ENCODE measurements at places on chromosomes 1 and 21.

DNA sequence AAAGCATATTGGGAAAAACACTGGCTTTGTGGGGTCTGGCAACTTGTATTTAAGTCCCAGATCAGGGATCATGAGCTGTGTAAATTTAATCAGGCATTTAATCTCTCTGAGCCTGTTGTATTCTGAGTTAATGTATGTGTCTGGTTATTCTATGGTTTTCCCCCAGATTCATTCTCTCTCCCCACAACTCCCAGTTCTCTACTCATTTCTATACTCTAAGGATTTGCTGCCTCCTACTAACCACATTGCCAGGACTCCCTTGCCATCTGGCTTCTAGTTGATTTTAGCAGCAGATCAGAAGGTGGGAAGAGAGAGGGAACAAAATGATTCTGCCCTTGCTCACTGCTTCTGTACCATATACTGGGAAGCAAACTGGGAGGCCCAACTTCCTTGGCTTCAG, 31.4 kb upstream of the S1PR1 start:
- DNase-seq: no peak

GRCh38 chr1:24070821-24071393, 41.0 kb downstream of the MYOM3 start:
- peak; percentile 54 for DNase-seq

GRCh38 chr1:31072304-31072746, 6.8 kb upstream of the PUM1 start:
- no peak for DNase-seq

DNA sequence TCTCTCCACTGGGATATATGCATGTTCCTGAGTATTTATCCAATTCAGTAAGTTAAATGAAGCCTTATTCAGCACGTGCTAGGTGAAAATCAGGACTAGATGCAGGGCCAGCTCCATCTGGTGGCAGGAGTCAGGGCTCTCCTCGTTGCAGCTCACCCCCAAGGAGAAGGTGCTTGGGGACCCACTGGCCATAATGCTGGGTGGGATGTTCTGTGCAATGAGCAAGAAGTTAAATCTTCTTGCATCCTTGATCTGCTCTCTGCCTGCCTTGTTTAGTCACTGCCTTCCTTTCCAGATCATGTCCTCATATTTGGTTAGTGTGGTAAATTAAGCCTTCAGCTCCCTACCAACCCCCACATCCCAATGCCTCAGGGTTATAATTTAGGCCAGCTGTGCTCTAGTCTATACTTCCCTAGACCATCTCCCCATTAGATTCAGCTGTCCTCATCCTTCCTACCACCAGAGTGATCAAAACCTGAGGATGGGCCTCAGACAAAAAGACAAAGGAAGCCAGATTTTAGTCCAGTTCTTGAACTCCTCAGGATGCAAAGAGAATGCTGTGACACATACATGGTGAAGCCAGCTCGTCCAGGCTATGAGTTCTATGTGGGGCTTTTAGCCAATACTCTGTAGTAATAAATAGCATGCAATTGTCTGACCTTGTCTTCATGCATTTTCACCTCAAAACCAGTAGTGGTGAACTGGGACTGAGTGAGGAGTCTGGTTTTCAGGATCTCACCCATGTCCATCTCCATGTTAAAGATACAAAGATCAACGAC, 55.9 kb downstream of the SEC16B start:
- peak; percentile 30 for DNase-seq

DNA sequence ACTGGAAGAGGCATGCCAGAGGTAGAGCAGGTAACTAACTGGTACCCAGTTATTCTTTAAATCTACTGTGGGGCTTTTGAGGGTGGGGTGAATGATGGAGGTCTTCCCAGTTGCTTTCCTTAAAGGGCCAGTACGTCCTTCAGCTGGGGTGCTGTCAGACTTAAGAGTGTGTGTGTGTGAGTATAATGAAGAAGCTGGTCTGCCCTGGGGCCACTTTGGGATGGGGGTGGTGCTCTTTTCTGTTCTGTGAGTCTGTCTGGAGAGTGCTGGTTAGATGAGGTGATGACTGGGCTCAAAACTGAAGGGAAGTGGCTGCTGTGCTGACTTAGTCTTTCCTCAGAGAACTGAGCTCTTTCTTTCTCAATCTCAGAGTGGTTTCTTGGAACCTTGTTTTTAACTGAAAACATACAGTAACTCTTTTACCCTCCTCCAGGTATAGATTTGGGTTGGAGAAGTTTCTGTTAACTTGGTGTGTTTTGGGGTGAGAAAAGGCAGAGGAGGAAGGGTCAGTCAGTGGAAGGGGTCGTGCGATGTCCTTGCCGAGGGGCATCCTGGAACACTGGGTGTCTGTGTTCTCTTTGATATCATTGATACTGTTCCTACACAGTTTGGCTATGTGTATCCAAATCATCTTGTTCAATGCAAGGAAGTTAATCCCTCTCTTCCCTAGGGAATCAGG, 746 bp downstream of the MACF1 start:
- peak; percentile 64 for DNase-seq

DNA sequence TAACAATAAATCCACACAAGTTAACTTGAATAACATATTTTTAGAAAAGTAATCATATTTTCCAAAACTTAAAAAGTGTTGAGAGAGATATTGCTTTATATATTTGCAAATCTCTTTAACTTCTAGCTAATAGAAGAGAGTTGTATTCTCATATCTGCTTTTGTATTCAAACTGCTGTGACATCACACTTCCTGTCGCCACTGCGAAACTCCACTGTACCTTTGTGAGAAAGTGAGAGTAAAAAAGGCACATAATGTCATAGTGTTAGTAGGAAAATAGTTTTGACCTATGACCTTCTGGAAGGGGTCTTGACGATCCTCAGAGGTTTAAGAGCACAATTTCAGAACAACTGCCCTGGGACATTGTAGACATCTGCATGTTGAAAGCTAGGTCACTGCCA, 21.6 kb downstream of the AK5 start:
- DNase-seq: no peak

GRCh38 chr1:55692726-55693125, 477.6 kb upstream of the USP24 start:
- no peak for DNase-seq

DNA sequence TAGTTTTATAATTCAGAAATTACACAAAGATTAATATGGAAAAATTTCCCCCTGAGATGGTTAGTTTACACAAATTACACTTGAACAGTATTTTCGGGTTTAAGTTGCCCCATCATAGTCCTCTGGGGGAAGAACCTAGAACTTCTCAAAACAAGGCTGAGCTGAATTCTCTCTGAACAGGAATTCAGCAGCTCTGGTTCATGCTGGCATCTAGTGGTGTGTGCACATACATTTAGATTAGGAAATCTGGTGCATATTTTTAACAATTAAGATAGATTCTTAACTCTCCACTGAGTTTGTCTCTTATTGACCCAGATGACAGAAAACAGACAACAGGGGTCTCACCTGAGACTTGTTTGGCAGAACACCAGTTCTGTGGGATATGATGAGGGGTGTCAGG, 410.7 kb downstream of the DSCAM start:
- no peak for DNase-seq

DNA sequence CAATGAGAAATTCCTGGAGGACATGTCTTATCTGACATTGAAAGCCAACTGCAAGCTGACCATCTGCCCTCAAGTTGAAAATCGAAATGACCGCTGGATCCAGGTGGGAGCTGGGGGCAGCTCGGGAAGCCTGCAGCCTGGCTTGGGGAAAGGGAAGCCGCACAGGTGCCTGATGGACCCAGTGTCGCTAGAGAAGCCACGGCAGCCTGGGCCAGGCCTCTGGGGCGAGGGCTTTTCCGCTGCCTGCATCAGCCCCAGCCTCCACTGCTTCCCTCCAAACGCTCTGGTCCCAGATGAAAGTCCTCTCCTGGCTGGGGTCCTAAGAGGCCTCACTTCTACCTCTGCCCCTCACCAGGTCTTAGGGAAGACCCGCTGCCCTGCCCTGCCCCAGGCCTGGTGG, 18.8 kb upstream of the PADI3 start:
- DNase-seq: no peak

DNA sequence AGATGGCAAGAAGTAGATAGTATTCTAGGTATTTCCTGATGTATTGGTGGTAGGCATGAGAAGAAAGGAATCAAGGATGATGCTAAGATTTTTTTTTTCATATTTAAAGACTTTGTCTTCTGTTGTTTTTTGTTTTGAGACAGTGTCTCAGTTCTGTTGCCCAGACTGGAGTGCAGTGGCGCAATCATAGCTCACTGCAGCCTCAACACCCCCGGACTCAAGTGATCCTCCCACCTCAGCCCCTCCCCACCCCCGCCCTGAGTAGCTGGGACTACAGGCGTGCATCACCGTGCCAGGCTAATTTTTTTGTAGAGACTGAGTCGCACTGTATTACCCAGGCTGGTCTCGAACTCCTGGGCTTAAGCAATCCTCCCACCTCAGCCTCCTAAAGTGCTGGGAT, 2.8 kb upstream of the CAPZB start:
- DNase-seq: no peak

- DNase-seq: no peak
Observed at GRCh38 chr1:30146448-30146847, 576.9 kb downstream of the MATN1 start.

DNA sequence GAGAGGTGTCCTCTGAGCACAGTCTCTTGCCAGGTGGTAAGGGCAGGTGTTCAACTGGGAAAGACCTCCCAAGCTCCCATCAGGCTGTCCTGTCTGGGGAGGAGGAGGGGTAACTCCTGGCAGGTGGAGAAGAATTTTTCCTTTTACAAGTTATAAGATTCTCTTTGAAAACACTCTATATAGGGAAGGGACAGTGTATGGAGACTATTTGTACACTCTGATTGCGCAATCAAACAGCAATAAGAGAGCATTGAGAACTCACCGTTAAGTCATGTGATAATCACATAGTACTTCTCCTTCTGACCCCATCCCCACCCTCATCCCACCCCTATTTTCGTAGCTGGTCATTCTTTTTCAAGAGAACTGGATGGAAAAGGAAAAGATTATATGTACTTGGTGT, 179.3 kb upstream of the ZNF644 start:
- no peak for DNase-seq

DNA sequence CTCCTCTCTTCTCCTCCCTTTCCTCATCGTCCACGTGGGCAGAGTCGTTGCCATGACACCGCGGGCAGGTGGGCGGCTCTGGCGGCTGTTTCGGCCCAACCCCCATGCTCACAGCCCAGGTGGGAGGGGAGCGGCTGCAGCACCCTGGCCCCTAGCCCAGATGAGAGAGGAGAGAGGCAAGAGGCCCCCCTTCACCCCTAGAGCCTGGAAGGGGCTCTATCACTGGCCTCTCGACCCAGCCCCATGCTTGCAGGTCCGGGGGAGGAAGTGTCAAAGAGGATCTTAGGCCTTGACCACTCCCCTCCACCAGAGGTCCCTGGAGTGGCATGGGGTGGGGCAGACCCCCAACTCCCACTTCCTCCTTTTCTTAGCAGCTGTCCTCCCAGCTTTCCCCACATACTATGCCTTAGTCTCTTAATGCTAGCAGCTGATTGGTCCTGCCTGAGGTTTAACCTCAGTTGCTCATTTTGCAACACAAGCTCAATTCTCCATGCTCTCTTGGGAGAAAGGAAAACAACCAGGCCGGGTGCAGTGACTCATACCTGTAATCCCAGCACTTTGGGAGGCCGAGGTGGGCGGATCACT, 10.4 kb downstream of the DLGAP3 start:
- no peak for DNase-seq

- no peak for DNase-seq
Observed at GRCh38 chr1:77280962-77281361, 857 bp upstream of the AK5 start.

GRCh38 chr1:46193984-46194570, 4.2 kb downstream of the POMGNT1 start:
- DNase-seq: no peak

DNA sequence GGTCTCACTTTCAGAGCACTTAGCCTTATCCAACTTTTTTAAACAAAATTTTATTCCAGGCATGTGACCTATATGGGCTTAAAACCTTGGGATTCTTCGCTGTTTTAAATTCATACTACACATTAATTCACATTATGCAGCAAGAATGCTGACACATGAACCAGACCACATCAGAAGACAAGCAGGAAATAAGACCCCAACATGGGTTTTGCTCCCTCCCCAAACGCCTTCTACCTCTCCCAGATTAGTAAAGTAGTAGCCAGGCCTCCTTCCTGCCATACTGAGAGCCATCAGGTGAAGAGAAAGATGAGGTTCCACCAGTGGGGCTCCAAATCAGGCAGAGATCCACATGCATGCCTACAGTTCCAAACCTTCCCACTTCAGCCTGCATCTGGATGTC, 3.7 kb downstream of the IGSF3 start:
- DNase-seq: no peak

DNA sequence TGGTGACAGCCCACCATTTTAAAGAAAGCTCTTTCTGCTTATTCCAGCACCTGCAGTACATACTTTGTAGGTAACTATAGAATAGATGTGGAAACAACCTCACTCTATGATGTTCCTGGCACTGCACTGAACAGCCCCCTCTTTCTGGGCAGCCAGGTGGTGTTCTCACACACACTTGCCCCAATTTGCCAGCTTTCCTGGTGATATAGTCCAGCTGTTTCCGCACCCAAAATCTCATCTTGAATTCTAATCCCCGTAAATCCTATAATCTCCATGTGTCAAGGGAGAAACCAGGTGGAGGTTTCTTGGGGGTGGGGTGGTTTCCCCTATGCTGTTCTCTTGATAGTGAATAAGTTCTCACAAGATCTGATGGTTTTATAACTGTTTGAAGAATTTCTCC, 102.2 kb downstream of the FCRL5 start:
- DNase-seq: no peak

- no peak for DNase-seq
Observed at GRCh38 chr1:45836451-45836850, 33.0 kb downstream of the MAST2 start.

GRCh38 chr1:246166841-246167240, 340.2 kb downstream of the SMYD3 start:
- no peak for DNase-seq

DNA sequence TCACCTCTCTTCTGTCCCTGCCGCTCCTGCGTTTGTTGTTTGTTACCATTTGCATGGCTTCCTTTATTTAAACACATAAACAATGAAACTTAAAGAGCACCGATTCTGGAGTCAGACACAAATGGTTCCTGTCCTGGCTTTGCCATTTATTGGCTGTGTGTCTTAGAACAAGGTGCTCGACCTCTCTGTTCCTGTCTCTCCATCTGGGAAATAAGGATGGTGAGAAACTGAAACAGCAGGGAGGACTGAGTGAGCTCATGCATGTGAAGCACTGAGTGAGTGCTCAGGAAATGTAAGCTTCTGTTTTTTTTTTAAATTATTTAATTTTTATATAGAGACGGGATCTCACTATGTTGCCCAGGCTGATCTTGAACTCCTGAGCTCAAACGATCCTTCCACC, 148.2 kb upstream of the WNT4 start:
- DNase-seq: no peak

GRCh38 chr21:36433059-36433709, 46.7 kb downstream of the CLDN14 start:
- DNase-seq: no peak

GRCh38 chr1:152109231-152109997, 5.8 kb downstream of the TCHH start:
- DNase-seq: no peak

GRCh38 chr21:43916691-43917514, 51.9 kb downstream of the AGPAT3 start:
- no peak for DNase-seq

DNA sequence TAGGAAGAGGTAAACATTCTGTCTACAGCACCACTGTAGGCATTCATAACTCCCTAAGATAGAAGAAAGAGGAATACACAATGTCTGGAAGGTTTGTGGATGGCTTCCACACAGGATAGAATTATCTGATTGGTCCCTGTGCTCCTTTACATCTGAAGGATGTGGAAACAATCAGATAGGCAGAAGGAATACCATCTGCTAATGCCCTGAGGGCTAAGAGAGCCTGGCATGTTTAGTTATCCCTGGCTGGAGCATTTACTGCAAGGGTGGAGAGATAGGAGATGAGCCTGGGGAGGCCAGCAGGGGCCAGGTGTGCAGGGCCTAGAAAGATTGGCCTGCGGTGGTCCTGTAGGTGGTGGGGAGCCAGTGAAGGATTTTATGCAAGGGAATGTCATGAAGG, 8.6 kb upstream of the ACBD3 start:
- no peak for DNase-seq

Data from fibroblast of the conjunctiva (primary cell).